ENCODE measurements at places on chromosomes 11 and 22.
A peak's percentile ranks its signal among the peaks of the same experiment; 100 is the strongest.

DNA sequence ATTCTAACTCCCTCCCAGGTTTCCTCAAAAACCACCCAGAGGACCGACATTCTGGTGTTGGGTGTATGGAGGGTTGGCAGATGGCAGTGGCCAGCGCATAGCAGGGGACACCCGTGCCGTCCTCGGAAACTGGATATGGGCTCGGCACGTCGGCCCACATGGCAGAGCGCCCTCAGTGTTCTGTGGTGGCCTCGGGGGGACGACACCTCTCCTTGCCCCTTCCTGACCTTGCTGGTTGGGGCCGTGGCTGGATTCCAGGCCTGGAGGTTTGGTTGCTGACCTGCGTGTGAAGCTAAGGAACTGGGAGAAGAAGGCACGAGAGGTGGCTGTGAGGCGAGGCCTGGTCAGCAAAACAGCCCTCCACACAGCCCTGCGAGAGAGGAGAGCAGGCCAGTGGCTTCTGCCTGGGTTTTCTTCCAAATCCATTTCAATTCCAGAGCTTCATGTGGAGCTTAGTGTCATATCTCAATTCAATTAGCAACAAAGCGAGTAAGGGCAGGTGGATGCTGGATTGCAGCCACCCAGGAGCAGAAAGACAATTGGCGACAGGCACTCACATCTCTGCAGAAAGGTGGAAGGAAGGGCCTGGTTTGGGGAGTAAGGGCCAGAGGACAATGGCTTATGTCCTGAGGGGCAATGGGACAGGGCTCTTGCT, 478.4 kb downstream of the BRD1 start:
- no peak for DNase-seq

DNA sequence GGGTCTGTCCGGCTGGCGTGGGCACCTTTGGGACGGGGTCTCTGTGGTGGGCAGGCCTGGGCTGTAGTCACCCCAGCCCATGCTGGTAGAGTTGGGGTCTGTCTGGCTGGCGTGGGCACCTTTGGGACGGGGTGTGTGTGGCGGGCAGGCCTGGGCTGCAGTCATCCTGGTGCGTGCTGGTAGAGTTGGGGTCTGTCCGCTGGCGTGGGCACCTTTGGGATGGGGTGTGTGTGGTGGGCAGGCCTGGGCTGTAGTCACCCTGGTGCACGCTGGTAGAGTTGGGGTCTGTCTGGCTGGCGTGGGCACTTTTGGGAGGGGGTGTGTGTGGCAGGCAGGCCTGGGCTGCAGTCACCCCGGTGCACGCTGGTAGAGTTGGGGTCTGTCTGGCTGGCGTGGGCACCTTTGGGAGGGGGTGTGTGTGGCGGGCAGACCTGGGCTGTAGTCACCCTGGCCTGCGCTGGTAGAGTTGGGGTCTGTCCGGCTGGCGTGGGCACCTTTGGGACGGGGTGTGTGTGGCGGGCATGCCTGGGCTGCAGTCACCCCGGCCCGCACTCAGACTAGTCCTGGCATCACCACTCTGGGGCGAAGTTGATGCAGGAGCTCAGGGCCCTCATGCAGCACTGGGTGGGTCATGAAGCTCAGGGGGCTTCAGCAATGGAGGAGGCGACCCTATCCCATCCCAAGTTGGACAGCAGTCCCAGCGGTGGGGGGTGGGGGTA, 19.3 kb downstream of the PRR33 start:
- DNase-seq = no peak

GRCh38 chr11:70487756-70488155, 89.4 kb downstream of the CTTN start:
- DNase-seq = no peak

DNA sequence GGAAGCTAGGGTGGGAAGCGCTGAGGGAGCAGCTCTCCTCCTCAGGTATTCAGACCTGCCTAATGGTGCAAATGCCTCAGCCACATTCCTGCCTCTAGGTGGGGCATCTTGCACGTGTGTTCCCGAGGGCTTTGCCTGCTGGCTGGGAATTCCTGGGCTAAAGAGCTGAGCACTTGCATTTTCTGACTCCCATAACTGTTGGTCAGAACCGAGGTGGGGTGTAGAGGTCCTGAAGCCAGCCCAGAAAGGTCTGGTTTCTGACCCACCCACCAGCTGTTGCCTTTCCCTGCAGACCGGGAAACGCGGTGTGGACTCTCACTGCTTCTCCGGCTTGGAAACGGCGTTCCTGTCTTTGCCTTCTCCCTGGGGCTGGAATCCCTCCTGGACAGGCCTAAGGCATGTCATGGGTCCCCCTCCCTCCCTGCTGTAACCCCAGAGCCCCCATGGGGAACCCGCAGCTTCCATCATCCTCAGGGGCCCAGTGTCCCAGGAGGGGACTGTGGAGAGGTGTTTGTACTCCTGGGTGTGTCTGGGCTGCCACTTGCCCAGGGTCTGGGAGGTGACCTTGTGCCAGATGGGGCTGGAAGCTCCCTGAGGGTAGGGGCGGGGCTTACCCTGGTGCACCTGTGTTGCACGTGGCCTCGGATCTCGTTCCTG, 24.0 kb upstream of the SMIM38 start:
- peak; percentile 15 for DNase-seq

- no peak for DNase-seq
Measured at GRCh38 chr11:121417055-121417551, 35.0 kb upstream of the SORL1 start.

DNA sequence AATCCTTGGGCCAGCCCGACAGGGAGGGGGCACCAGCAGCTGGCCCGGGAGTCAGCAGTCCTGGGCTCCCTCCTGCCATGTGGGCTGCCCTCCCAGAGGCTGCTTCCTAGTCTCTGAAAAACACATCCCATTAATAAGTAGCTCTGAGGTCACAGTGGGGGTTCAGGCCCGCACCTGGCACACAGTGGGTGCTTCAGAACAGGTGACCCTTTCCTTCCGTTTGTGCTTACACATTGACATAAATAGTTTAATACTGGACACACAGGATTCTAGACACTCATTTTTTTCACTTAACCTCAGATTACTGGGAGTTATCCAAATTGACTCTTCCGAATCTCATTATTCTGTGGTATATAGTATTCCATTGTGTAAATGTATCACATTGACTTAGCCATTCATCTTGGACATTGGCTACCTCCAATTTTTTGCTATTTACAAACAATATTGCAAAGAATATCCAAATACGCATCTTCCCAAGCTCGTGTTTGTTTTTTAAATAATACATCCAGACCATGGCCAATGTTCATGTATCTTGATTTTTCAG, 474 bp upstream of the CHADL start:
- DNase-seq = no peak

DNA sequence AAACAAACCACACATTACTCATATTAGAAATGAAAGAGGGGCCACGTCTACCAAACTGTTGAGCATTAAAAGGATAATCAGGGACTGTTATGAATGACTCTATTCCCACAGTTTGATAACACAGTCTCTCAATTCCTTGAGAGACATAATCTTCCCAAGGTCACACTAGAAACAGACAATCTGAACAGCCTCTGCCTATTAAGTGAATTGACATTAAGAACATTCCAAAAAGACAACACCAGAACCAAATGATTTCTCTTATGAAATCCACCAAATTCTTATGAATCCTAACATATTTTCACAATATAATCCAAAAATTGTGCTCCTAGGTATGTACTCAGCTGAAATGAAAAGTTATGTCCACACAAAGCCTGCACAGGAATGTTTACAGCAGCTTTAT, 4.6 kb downstream of the RFPL1 start:
- no peak for DNase-seq

- DNase-seq = no peak
Measured at GRCh38 chr11:66407651-66408050, 13.2 kb upstream of the NPAS4 start.

GRCh38 chr11:79170321-79170720, 270.5 kb downstream of the TENM4 start:
- no peak for DNase-seq

DNA sequence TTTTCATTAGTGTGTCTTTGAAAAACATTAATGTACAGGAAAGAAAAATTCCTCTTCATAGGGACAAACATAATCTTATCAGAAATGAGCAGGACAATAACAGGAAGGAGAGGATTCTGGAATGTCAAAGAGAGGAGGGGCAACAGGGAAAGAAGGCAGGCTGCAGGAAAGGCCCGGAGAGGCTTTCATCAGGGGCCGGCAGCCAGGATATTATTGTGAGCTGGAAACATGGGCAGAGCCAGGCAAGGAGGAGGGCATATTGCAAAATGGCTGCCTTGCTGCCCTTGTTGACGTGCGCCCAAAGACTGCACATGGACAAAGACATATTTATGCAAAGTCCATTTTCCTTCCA, 433.7 kb downstream of the ETS1 start:
- DNase-seq = no peak

GRCh38 chr11:9745411-9746211, 81.7 kb downstream of the SWAP70 start:
- DNase-seq = no peak

GRCh38 chr22:49730656-49731055, 97.0 kb downstream of the BRD1 start:
- no peak for DNase-seq
